Stimulated activated CD8-positive, alpha-beta memory T cell treated with anti-CD3 and anti-CD28 coated beads, Interleukin-4, amount 100 ng/mL, for 48 hours (primary cell): ENCODE measurements at places on chromosomes 13 and 19.
A peak's percentile ranks its signal among the peaks of the same experiment; 100 is the strongest.

DNA sequence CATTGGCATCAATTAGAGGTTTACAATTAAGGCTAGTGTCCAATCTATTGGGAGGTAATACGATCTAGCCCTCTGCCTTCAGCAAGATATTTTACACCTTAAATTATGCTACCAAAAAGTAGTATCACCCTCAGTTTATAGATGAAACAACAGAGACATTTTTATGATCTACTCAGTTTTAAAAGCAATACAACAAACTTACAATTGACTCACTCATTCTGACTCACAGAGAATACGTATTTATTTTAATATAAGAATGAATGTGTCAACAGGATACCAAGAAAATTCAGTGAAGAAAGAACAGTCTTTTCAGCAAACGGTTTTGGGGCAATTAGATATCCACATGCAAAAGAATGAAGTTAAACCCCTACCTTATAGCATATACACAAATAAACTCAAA, 32.5 kb upstream of the STARD13 start:
- DNase-seq: no peak

DNA sequence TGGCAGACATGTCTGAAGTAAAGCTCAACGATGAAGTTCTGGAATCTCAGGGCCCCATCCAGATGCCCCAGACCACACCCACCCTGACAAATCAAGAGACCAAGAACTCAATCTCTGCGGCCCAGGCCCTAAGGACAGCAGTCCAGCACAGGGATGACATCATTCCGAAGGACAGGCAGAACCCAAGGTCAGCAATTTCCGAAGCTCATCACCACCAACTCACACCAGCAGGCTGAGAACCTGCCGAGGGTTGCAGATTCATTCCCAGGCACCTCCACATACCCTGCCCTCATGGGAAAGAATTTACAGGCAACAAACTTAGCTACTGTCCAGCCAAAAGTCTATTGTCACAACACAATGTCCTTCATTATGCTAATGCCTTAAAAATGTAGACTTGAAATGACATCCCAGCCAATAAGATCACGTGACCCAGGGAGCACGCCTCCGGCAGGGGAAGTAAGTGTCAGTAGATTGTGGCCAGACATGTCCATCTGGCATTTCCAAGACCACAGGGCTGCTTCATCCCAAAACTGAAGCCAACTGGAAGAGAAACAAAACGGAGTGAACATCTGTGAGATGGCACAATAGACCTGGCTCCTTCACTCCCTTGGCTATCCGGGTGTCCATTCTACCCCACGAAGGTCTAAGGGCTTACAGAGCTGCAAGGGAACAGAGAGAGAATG, 98.8 kb downstream of the CRYL1 start:
- DNase-seq: no peak

- DNase-seq: peak; percentile 76
These were observed 729 bp upstream of the MADCAM1 start for GRCh38 chr19:495402-496111.

DNA sequence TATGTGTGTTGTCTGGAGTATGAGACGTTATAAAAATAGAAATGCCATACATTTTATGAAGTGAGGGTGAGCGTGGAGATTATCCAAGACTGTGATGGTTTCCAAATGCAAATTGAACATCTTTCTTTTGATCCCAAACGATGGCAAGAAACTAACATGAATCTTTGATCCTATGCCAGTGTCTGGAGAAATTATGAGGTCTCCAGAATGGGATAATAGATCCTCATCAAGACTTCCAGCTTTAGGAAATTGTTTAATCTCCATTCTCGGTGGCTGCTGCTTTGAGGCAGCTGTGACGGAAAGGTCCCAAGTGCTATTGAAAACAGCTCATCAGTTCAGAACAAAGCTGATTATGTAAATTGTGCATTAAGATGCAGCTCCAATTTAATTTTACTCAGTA, 30.8 kb downstream of the CBY2 start:
- DNase-seq: no peak

- DNase-seq: no peak
These were observed 3.9 kb downstream of the PPM1N start for GRCh38 chr19:45502111-45502510.

GRCh38 chr19:9877780-9878510, 42.8 kb downstream of the PIN1 start:
- DNase-seq: no peak

DNA sequence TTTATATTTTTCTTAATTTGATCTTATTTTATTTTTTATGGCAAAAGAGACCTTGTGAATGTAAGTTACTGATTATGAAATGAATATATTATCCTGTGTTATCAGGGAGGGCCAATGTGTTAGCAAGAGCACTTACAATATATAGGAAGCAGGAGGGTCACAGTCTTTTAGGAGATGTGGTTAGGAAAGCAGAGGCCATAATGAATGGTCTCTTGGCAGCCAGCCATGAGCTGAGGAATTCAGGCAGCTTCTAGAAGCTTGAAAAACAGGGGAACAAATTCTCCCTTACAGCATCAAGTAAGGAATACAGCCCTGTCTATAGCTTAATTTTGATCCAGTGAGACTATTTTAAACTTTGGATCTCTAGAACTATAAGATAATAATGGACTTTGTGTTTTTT, 2374.6 kb downstream of the PCDH9 start:
- no peak for DNase-seq

DNA sequence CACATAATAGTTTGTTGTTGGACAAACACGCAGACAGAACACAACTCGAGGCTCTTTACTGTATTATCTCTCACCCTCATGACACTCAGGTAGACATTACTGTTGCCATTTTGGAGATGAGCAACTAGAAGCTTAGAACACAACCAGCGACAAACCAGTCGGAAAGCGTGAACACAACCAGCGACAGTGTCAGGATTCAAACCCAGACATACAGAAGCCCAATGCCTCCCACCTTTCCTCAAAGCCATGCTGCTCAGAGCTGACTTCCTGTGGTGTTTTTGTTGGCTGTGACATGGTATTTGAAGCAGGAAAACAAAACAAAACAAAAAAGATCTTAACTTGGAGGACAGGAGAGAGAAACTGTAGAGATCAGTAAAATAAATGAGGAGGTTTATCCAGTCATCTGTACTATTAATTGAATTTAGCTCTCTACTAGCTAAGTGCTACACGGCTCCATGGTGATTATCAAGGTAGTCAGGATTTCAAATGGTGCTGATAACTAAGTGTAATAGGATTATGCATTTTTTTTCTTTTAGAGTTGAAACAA, 92.1 kb downstream of the STARD13 start:
- DNase-seq: no peak

GRCh38 chr13:114124431-114124830, 8.0 kb downstream of the RASA3 start:
- no peak for DNase-seq

DNA sequence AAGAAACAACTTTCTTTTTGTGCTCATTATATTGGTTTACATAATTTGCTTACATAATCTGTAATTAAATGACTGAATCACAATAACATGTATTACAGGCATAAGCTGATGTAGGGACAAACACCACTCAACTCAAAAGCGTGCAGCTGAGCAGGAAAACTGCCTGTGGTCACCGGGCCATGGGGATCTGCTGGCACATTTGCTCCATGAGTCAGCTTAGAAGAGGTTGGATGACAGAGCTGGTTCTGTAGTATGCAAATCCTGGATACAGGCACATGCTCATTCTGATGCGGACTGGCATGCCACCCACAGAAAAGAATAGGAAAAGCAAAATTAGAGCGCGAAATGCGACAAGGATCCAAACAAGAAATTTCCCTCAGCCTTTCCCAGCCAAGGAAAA, 128.6 kb downstream of the USP12 start:
- DNase-seq: no peak

DNA sequence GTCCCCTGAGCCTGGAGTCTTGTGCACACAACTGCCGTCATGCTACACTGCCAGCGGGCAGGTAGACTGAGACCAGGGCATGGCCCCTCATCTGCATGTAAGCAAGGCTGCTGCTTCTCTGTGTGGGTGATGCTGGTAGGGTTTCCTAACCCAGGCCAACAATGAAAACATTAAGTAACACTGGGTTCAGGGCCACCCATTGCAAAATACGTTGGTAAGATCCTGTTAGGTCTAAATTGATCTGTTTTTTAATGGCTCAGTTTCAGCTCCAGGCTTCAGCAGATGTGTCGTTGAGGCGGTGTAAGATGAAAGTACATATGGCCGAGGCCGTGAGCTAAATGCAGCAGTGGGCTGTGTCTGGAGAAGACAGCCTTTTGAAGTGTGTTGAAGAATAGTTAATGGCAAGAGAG, 383.4 kb downstream of the IRS2 start:
- DNase-seq: no peak

- DNase-seq: peak; percentile 65
These were observed 529 bp downstream of the LONP1 start for GRCh38 chr19:5719274-5719960.

DNA sequence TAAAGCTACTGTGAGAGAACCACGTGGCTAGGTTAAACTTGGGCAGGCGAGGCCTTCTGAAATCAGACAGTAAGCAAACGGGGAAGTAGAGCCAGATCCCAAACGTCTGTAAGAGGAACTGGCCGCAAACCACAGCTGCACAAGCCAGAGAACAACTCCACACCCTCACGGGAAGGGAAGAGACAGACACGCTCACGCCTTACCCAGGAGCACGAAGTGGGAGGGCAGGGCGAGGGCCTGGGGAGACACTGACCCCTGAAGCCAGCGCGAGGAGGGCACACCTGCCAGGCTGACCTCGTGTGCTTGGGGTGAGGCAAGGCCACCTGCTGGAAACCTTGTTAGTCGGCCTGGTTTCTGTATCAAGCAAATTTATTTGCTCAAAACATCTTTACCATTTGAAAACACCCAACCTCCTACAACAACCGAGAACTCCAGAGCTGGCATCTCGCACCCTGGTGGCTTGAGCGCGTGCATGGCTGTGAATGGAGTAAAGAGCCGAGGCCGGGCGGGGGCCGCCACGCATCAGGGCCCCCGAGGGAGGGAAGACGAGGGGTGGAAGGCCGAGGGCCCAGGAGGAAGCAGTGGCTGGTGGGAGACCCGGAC, 7.3 kb downstream of the POLR2E start:
- DNase-seq: no peak

DNA sequence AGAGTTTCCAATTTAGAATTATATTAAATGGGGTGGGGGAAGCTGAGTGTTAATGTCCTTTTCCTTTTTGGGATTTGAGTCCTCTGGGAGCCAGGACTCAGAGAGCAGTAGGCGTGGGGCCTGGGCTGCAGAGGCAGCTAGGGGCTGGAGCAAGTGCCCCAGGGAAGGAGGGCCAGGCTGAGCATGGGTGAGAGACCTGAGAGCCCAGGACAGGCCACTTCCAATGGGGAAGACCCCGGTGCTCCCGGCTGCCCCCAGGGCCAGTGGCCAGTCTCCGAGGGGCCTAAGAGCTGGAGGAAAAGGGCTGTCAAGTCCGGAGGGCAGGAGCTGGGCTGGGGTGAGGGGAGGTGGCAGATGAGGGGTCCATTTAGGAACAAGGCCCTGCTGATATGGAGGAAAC, 371.5 kb downstream of the ZNF536 start:
- DNase-seq: no peak

DNA sequence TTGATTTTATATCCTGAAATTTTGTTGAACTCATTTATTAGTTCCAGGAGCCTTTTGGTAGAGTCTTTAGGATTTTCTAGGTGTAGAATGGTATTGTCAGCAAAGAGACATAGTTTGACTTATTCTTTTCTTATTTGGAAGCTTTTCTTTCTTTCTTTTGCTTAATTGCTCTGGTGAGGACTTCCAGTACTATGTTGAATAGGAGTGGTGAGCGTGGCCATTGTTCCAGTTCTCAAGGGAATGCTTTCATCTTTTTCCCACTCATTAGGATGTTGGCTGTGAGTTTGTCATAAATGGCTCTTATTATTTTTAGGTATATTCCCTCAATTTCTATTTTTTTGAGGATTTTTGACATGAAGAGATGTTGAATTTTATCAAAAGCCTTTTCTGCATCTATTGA, 182.2 kb upstream of the SPRY2 start:
- no peak for DNase-seq
